Forelimb muscle (tissue), 1 donor: ENCODE measurements at places on chromosomes 5 and 9.

DNA sequence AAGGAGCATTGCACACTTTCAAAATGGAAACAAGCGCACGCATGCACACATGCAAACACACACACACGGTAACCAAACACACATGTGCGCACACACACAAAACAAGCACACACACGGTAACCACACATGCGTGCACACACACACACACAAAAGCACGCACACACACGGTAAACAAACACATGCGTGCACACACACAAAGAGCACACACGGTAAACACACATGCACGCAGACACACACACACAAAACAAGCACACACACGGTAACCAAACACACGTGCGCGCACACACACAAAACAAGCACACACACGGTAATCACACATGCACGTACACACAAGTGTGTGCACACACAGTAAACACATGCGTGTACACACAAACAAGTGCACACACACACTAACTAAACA lies 19.3 kb upstream of the SLC6A3 start:
- no peak for DNase-seq

DNA sequence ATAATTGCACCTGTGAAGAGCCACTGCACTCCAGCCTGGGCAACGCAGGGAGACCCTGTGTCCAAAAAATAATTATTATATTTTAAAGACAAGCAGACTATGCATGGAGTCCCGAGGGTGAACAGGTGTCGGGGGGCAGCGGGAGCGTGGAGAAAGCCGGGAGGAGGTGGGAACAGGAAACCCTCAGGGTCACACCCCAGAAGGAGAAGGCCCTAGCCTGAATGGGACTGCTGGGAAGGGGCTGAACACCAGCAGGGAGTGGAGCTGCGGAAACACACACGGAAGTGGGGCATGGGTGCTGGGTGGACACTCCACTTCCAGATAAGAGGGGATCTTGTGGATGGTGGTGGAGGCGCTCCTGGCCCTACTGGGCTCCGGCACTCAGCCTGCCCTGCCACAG lies 12.8 kb downstream of the SURF6 start:
- DNase-seq = no peak

- DNase-seq = no peak
Observed at GRCh38 chr5:161138751-161139455, 286.9 kb upstream of the ATP10B start.

DNA sequence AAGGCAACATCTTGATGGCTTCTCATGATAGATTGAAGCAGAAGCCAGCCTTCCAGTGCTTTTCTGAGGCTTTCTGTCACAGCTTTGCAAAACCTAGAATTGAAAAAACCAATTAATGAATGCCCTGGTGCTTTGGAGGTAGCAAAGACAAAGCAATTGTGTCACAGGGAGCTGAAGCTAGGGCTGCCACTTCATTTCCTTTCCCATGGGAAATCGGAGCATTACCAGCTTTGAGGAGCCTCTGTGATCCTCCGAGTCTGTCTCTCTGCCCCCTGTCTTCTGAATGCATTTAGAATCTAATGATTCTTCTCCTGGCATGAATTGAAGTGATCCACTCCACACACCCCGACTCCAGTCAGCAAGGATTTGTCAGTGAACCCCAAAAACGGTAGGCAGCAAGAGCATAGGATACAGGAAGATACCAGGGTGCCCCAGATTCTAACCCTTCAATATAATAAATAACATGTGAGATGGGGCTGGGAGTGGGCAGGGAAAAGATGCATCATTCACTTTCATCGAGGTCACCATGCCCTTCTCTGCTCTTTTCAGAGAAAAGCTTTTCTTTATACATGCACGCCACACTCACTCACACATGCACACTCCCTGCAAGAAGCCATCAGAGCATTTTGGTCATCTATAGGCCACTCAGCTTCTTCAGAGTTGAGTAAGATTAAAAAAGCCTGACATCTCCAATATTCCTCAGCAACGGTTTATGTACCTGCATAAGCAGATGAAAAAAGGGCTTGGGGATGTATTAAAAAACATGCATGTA lies 247.7 kb upstream of the ZNF462 start:
- no peak for DNase-seq
